ENCODE measurements at places on chromosomes 2 and 18.

DNA sequence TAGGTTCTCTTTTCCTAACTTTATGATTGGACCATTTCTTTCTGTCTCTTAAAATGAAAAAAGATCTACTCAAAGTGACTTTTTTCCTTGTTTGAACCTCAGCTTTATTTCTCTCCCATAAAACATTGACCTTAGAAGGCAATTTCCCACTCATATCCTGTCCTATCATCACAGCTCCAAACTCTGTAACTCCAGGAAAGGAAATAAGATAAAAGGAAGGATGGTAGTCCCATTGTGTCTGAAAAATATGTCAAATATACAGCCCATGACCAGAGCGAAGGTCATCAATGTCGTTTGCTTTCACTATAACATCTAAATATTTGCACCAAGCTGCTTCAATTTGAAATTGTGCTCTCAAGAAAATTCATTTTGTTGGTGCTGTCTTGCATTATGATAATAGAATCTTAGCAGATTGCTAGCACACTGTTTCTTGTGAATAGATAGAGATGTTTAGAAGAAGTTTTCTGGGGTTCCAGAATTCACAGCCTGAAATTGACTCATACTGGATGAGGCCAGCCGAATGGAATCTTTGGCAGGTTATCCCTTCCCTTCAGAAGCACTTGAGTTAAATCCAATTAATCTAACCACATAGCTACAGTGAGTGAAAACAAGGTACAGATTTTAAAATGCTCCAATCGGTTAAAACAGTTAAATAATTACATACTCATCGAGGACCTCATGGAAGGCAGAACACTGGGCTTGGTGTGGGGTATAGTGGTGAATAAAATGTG is 95.1 kb downstream of the CRIM1 start:
- DNase-seq: no peak

GRCh38 chr2:26317377-26318105 is 28.4 kb upstream of the SELENOI start:
- no peak for DNase-seq

DNA sequence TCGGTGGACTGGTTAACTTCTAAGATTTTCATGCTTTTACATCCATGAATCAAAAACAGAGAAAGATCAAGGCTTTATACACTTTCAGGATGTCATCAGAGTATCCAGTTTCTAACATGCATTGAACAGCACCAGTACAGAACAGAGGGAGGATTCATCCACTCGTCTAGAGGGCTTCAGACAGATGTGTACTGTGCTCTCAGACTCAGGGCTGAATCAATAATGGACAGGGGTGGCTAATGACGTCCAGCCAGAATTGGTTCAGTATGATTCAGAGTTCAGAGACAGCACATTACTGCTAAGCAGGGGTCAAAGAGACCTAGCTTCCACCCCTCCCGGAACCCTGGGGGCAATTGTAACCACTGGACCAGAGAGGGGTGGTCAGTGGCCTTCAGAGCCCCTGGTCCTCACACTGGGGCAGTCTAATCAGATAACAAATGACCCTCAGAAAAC is 37.3 kb downstream of the RNU4ATAC start:
- DNase-seq: no peak

GRCh38 chr2:222698276-222698675 is 26.8 kb downstream of the MOGAT1 start:
- no peak for DNase-seq

DNA sequence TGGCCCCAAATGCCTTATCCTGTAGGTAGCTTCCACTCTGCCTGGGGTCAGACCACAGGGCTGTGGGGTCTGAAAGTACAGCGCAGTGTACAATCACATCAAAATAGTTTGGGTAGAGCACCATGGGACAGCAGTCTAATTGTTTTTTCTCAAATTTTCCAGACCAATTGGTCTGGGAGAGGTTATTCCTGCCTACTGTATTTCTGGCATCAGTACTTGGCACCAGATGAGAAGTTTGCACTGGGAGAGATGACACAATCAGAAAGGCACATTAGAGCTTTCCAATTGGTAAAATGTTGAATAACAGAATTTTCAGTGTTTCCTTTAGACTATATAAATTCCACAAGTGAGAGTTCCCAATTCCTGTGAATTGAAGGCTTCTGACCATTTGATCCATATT is 30.9 kb upstream of the LRRTM1 start:
- no peak for DNase-seq

DNA sequence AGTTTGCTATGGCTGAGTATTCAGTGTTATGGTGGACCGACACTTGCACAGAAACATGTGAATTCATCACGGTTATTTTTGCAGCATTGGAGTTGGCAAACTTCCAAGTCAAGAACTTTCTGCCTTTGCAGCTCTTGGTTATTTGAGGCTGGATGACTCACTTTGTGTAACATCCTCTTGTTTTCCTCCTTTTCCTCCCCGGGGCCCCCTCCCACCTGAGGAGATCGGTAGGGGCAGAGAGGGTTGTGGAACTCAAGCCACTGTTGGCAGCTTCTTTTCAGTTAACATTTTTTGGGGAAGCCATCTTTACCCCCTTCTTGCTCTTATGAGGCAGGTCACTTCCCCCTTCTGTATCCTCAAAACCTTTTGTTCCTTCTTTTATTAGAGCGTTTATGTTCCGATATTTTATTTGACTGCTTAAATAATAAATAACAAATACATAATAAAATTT is 48.6 kb downstream of the DDX1 start:
- no peak for DNase-seq

- no peak for DNase-seq
Measured at GRCh38 chr2:104919127-104919526, 65.2 kb downstream of the POU3F3 start.

- no peak for DNase-seq
Measured at GRCh38 chr2:130918393-130918792, 81.7 kb downstream of the ARHGEF4 start.

- no peak for DNase-seq
Measured at GRCh38 chr2:100895402-100895801, 75.5 kb downstream of the NPAS2 start.

DNA sequence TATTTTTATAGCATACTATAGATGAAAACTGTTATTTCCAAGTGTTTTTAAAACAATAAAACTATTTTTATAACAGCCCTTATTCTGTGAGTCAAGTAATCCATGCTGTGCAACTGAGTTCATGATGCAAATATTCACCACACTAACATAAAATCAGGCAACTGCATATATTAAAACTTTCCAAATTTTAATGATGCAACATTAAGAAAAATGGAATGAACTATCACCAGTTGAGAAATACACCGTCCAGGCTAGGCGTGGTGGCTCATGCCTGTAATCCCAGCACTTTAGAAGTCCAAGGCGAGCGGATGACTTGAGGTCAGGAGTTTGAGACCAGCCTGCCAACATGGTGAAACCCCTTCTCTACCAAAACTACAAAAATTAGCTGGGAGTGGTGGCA is 114.5 kb downstream of the CDH2 start:
- no peak for DNase-seq

- no peak for DNase-seq
Measured at GRCh38 chr2:197152451-197153228, 157.9 kb downstream of the ANKRD44 start.

DNA sequence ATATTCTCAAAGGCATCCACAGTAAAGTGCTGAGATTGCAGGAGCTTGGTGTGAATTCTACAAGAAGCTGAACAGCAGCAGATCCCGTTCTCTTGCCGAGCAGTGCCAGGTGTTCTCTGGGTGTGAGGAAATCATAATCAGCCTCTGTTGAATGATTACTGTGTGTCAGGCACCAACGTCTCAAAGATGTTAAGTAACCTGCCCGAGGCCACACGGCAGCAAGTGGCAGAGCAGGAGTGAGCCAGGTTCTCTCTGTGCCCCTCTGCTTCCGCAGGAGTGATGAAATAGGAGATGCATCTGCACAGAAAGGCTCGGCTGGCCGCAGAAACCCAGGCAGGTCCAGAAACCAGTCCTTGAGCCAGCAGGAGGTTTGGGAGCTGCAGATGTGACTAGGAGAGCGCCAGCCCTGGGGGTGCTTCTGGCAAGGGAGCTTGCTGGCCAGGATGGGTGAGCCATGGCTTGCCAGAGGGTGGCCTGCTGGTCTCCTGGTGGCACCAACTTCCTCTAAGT is 68.4 kb downstream of the COPS7B start:
- no peak for DNase-seq

DNA sequence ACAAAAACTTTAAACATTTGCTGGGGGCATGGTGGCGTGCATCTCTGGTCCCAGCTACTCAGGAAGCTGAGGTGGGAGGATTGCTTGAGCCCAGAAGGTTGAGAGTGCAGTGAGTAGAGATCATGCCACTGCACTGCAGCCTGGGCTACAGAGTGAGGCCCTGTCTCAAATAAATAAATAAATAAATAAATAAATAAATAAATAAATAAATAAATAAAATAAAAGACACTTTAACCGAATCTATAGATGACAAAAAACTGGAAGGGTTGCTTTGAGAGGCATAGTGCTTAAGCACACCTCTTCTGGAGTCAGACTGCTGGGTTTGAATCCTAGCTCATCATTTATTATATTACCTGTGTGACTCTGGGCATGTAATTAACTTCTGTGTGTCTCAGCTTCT is 21.2 kb upstream of the CHN1 start:
- DNase-seq: no peak

DNA sequence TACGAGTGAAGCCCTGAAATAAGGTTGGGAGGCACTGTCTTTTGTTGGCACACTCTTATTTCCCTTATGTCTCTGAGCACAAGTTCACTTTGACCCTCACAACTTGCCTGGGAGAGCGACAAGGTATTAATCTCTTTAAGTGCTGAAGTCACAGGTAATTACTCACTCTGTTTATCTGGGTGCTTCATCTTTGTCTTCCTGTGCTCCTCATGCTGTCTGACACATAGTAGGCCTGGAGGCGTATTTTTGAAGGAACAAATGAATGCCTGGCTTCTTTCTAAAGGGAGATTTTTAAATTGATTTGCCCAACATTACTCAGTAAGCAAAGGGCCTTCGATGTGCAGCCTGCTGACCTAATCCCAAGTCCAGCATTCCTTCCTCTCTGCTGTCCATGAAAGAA is 507.1 kb upstream of the TNP1 start:
- DNase-seq: no peak

GRCh38 chr2:66748939-66749338 is 314.0 kb downstream of the MEIS1 start:
- DNase-seq: no peak

GRCh38 chr2:144523596-144524117 is 3.7 kb upstream of the ZEB2 start:
- DNase-seq: no peak

- DNase-seq: no peak
Measured at GRCh38 chr2:167331636-167332232, 443.5 kb downstream of the XIRP2 start.

DNA sequence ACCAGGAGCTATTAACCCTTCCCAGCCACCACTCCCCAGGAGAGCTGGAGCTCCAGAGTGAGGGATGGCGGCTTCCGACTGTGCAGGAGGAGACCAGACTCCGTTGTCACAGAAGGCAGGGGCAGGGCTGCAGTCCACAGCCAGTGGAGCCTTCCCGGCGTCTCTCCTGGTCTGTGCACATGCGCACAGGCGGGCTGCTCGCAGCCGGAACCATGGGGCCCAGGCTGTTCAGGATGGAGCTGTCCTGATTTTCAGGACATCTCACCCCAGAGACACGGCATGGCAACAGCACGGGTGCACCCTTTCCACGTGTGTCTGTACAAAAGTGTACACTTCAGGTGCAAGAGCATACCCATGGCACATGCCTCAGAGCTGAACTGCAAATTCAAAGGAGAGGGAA is 28.9 kb downstream of the EIPR1 start:
- no peak for DNase-seq

DNA sequence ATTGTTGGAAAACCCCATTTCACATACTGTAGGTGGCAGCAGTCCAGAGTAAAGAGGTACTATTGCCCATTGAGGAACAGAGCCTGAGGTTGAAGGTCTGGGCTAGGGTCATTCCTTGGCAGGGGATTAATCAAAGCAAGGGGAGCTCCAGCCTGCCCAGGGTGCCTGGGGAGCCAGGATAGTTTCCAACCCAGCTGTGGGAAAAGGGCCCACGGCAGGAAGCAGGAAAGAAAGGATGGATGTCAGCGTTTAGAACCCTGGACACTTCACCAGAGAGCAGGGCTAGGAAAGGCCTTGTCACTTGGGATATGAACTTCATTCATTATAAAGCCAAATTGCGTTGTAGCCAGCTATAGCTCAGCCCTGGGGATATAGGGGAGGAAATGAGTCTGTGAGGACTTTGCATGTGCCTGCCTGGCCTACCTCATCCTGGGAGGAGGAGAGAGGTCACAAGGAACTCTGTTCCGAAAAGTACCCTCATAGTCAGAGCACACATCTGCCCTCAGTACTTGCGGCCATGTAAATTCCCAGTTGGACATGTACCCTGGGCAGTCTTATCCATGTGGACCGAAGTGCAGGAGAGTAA is 140.2 kb upstream of the COPS8 start:
- DNase-seq: no peak

- DNase-seq: no peak
Measured at GRCh38 chr18:57950542-57950941, 93.5 kb upstream of the NEDD4L start.

DNA sequence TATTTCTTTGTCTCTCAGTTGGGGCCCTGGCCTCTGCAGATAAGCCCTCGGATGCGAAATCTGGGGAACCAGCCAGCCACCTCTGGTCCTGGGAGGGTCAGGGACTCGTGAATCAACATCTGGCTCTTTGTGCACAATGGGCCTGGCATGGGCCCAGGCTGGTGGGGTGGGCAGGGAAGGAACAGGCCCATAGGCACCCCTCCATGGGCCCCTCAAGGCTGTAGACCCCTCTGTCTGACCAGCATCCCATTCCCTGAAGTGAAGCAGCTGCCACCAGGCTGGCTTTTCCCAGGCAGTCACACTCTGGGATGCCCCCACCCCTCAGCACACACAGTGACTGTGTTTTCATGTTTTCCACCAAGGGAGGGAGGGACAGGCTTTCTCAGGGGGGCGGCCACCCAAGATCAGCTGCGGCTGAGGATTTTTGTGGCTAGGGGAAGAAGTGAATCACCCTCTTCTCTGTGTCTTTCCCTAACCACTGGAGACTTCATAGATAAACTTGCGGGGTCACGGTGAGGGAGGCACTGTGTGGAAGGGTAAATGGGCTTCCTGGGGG is 166.0 kb downstream of the AGAP1 start:
- DNase-seq: no peak

DNA sequence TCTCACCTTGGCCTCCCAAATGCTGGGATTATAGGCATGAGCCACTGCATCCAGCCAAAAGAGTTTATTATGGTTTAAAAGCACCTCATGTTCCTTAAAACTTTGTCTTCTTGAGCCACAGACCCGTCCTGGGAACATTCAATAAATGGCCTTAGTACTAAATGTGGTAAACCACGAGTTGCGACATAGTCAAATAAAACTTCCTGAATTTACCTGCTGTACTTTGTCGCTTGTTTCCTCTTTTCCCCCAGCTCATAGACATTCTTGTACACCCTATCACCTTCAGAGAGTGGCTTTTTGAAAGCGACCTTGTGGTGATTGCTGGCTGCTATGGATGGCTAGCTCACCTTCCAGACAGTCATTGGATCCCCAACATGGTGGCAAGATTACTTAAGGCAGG is 310.4 kb downstream of the LRRTM1 start:
- no peak for DNase-seq

DNA sequence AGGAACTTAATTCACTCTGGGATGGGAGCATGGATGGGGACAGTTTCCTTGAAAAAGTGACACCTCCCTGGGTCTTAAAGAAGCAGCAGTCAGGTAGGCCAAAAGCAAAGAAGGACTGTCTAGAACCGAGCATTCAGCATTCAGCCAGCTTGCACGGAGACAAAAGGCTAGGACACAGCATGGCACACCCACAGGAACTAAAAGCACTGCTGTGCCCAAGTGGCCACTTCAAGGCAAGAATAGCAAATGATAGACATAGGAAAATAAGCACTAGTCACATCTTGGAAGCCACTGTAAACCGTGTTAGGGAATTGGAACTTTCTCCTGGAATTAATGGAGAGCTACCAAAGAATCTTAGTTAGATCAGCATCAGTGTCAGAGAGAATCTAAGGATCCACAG is 47.0 kb downstream of the LRP2 start:
- no peak for DNase-seq

Data from activated CD4-positive, alpha-beta T cell treated with anti-CD3 and anti-CD28 coated beads for 1 hour (primary cell).